ENCODE measurements at places on chromosomes 4 and X.
A peak's percentile ranks its signal among the peaks of the same experiment; 100 is the strongest.

DNA sequence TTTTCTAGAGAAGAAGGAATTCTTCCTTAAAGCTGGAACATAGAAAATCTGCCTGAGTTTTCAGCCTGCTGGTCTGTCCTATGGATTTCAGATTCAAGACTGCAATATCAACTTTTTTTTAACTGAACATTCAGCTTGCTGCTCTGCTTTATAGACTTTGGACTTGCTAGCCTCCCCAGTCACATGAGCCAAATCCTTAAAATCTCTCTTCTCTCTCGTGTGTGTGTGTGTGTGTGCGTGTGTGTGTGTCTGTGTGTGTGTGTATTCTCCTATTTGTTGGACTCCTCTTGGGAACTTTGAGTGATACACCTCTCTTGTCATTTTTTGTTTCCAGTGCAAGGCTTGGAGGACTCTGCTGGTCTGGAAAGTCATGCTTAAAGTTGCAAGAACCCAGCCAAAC lies 6.8 kb upstream of the TBC1D19 start:
- DNase-seq, result no peak

- DNase-seq, result no peak
Measured at GRCh38 chr4:4685810-4686795, 144.3 kb upstream of the STX18 start.

GRCh38 chrX:132226169-132226568 lies 6.9 kb upstream of the RAP2C start:
- no peak for DNase-seq

GRCh38 chr4:54099748-54100574 lies at the start of gene GSX2:
Gene GSX2 (plus strand): TSS chr4:54100163. CDS start chr4:54100345, 182 bp downstream.
- no peak for DNase-seq

- no peak for DNase-seq
Measured at GRCh38 chr4:124833831-124834505, 121.4 kb upstream of the ANKRD50 start.

DNA sequence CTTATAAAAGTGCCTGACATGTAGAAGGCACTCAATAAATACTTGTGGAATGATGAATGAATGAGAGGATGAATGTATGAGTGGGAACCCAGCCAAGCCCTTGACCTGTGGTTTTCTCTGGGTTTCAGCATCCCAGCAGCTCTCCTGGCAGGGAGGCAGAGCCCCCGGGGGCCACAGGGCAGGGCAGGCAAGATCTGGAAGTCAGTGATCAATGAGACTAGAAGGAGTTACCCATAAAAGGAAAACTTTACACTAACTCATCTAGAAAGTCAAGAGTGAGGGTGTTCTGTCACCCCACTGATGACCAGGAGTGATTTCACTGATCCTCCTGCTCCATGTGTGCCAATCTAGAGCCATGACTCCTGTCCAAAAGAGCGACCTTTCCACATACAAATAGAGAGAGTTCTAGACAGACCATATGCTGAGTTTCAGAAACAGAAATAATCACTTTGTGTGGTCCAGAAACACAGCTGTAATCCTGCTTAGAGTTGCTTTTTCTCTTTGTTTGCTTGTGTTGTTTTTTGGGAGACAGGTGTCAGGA lies 37.4 kb downstream of the MGARP start:
- DNase-seq, result no peak

- DNase-seq, result no peak
Measured at GRCh38 chr4:22315628-22316027, 200.2 kb downstream of the ADGRA3 start.

- no peak for DNase-seq
Measured at GRCh38 chr4:152348670-152349069, 187.2 kb downstream of the FBXW7 start.

DNA sequence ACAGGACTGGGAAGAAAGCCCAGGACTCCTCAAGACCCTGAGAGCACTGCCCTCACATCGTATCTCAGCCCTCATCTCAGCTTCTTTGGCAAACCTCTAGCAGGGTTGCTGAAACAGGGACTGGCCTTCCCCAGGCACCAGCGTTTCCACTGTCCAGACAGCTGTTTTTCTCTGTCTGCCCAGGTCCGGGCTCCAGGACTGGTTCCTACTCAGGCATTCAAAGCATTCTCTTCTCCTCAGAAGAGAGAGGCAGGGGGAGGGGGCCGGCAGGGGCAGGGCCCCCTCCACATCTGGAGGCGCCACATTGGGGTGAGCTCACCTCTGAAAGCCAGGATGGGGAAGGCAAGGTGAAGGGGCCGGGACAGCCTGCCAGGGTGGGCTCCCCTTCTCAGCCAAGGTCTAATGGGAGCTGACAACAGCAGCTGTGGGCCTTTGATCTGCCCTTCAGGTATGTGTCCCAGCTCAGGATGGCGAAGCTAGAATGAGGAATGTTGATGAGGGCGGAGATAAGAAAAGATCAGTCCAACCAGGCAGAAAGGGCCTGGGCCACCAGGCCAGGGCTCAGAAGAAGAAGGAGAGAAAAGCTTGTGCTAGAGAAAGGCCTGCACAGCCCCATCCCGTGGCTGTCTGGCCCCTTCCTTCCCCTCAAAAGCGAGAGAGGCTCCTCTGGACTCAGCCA lies 60.4 kb downstream of the PJA1 start:
- DNase-seq, result no peak

- DNase-seq, result no peak
Measured at GRCh38 chrX:74520896-74521295, 93.5 kb downstream of the RLIM start.

DNA sequence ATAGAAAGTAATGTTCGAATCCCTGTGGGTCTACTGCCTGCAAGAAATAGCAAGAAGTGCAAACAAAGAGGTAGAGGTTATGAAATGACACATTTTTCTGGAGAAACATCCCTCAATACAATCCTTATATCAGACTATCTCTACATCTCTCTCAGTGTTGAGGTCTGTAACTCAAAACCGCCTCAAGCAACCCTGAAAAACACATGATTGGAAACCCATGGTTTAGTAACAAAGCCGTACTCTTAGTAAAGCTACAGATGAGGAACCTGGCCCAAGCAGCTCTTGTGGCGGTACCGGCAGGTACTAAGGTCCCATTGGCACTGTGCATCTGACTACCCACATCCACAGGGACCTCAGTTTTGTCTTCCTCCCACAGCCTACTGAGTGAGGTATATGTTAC lies 53.9 kb downstream of the IRF2 start:
- DNase-seq, result no peak

- DNase-seq, result no peak
Measured at GRCh38 chrX:13256603-13257002, 63.2 kb downstream of the ATXN3L start.

- no peak for DNase-seq
Measured at GRCh38 chr4:112280386-112281056, 5.2 kb downstream of the TIFA start.

DNA sequence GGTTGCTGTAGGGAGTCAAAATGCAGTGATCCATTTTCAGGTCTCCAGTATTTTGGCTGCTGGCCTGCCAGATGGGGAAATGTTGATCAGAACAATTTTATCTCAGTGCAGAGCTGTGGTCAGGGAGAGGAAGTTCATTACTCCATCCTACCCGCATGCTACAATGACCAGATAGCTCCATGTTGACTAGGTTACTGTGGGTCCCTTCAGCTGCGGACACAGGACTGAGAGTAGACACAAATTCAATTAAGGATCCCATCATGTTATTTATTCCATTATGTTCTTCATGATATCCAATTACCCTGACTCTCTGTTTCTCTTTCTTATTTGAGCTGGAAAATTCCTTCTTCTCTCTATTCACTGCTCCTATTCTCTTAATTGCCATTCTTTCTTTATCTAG lies 16.3 kb downstream of the SYNPO2 start:
- DNase-seq, result no peak

DNA sequence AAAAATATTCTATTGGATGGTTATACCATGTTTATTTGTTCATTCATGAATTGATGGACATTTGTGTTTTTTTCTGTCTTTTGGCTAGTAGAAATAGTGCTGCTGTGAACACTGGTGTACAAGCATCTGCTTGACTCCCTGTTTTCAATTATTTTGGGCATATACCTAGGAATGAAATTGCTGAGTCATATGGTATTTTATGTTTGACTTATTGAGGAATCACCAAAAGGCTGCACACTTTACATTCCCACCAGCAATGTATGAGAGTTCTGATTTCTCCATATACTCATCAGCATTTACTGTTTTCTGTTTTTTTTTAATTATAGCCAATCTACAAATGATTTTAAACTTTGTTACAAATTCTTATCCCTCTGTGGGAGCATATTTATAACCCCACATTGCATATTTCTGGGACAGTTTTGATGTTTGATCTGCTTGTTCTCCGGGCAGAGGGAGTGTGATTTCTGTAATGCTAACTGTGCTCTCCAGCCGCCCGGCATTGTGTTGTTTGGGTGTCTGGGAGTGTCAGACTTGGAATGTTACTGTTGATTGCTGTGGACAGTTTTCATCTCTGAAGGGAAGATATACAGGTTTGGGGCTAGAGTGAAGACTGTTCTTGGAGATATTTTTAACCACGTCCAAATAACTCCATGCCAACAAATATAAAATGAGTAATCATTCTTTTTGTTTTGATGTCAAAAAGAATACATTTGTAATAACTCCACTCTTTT lies 60.5 kb upstream of the PGRMC2 start:
- no peak for DNase-seq

- peak; percentile 57 for DNase-seq
Measured at GRCh38 chrX:153687121-153688039, at the start of gene SLC6A8. Gene SLC6A8 (plus strand): TSS chrX:153687926. CDS start chrX:153688575, 649 bp downstream.

- DNase-seq, result no peak
Measured at GRCh38 chrX:84487365-84488353, 14.6 kb downstream of the HDX start.

GRCh38 chrX:2693113-2694002 lies 2.3 kb downstream of the CD99 start:
- no peak for DNase-seq

GRCh38 chrX:124010157-124010556 lies 48.7 kb downstream of the STAG2 start:
- DNase-seq, result no peak

DNA sequence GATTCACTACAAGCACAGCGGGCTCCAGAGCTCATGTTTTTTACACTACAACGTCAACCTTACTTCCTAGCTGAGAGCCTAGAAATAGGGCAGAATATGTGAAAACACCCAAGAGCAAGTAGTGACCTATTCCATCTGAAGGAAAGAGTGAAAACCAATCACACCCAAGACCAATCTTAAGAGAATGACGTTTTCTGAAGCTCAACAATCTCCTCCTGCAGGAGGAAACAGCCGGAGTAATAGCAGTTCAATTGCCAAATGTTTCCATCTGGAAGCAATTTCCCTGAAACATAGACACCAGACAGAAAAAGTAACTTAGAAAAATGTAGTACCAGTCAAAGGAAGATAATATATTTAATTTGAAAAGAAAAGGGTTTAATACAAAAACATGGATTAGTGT lies 142.4 kb downstream of the ANXA5 start:
- DNase-seq, result no peak

GRCh38 chr4:114040319-114041116 lies 61.1 kb upstream of the ARSJ start:
- DNase-seq, result no peak

DNA sequence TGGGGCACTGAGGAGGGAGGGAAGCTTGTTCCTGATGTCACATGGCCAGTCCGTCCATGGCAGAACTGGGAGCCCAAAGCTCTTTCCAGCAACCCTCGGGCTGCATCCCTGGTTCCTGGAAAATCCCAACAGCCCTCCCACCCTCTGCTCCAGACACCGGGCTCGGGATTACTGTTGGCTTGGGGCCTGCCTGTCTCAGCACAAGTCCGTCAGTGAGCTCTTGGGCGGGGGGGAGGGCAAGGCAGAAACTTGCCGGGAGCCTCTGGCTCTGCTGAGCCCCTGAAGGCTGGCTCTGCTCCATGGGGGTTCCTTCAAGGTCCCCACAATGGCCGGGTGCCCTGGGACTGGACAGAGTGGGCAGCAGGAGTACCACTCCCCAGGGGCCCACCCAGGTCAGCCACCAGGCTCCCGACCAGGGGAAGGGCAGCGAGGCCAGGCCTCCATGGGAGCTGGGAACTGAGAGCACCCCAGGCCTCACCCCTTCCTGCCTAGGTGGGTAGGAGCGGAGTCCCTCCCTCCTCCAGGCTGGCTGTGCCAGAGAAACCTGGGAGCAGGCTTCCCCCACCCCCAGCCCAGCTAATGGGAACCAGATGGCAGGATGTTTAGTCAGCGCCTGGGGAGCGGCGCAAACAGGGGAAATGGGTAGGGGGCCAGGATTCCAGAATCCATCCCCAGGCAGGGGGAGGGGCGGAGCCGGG lies 6.4 kb upstream of the HAUS7 start:
- no peak for DNase-seq

DNA sequence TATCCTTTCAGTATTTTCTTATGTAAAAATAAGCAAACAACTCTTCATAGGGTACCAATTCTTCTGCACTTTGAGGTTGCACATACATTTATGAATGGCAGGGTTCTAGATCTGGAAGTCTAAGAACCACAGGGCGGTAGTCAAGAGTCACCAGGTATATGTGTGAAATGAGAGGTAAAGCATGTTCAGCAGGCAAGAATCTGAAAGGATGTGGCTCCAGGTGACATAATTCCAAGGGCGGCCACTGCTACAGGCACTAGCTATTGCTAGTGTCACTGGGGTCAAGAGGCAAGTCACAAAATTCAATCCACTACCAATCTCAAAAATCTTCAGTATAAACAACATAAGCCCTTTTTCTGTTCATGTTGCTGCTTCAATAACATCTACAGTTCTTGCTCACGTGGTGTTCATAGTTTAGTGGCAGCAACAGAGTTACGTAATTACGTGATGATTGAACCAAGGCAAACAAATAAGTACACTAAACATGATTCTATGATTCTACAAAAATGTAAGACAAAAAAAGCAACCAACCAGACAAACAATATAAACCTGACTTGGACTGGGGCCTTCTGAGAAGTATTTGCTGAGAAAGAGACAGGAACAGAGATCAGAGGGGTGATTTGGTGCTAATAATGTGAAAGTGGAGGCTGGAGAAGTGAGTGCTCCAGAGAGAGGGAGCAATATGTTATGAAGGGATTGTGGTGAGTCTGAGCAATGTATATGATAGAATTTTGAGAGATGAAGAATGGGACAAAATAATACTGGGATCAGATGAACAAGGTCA lies 101.7 kb downstream of the NAA11 start:
- DNase-seq, result no peak

DNA sequence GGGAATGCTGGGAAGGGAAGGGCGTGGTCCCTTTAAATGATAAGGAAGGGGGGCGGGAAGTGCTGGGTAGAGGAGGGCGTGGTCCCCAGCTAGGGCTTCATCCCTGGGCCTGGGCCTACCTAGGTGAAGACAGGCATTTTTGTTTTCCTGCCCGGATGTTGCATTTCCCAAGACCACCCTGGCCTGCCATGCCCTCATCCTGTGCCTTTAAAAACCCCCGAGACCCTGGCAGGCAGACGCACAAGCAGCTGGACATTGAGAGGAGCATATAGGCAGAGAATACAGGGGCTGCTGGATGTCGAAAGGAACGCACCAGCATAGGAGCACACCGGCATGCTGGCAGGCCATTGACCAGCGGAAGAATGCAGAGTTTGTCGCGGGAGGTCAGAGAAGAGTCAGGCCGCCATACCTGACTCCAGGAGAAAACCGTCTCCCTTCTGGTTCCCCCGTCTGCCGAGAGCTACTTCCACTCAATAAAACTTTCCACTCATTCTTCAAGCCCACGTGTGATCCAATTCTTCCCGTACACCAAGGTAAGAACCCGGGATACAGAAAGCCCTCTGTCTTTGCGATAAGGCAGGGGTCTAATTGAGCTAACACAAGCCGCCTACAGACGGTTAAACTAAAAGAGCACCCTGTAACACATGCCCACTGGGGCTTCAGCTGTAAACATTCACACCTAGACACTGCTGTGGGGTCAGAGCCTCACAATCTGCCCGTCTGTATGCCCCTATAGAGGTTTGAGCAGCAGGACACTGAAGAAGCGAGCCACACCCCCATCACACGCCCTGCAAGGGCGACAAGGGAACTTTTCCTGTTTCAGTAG lies 2.9 kb upstream of the AGA start:
- DNase-seq, result no peak

- no peak for DNase-seq
Measured at GRCh38 chr4:180925805-180926204, 1317.4 kb upstream of the TENM3 start.
